ENCODE measurements at places on chromosomes 16 and 17.

- no peak for DNase-seq
Measured at GRCh38 chr17:7220593-7221277, 997 bp downstream of the ACADVL start.

DNA sequence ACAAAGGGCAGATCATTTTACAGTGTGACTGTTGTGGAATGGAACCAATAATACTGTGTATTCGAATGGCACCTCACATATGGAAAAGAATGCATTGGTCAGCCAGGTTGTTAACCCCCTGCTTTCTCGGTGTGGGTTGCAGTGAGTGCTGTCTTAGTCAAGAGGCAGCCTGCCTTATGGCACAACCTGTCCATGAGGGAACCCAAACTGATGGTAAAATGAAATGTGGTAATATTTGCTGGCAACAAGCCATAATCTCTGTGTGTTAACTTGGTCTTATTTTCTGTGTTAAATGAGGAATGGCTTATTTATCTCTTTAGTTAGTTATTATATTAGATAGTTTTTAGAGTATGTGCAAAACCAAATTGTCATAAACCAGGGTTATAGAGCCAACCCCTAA is 81.6 kb downstream of the TMC6 start:
- DNase-seq = no peak

DNA sequence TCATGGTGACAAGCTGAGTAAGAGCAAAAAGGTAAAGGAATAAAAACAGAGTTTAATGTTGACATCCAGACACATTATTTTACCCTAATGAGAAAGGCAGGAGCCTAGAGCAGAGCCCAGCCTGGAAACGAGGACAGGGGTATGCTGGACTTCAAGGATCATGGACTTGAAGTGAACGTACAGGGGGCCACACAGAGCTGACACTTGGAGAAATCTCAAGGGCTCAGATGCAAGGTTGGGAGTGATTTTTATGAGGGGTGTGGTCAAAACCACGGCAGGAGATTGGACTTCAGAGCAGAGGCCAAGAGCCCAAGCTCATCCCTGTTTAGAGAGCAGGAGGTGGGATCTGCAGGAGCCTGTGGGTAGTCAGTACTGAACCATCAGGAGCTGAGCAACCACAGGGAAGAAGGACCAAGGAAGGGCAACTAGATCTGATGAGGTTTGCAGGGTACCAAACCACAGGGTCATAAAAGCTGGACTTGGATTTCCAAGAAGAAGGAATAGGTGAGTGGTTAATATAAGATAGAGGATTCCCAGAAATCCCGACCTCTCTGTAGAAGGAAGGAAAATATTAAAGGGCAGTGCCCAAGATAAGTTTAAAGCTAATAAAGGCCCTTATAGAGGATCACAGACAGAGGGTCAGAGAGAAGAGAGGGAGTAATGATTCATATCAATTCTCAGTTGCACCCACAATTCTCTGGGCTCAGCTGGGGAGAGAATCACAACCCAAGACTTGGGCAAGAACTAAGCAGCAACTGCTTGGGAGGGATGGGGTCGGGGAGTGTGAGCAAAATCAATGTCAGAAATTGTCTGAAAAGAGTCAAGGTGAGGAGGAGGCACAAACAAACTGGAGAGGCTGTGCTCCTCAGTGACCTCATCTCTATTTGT is 331.7 kb downstream of the SOX9 start:
- DNase-seq = no peak

GRCh38 chr16:77385481-77385880 is 49.4 kb downstream of the ADAMTS18 start:
- DNase-seq = no peak
